Stimulated activated CD8-positive, alpha-beta memory T cell treated with anti-CD3 and anti-CD28 coated beads, Interleukin-2, amount 100 ng/mL, for 48 hours (primary cell): ENCODE measurements at places on chromosomes 4 and X.

DNA sequence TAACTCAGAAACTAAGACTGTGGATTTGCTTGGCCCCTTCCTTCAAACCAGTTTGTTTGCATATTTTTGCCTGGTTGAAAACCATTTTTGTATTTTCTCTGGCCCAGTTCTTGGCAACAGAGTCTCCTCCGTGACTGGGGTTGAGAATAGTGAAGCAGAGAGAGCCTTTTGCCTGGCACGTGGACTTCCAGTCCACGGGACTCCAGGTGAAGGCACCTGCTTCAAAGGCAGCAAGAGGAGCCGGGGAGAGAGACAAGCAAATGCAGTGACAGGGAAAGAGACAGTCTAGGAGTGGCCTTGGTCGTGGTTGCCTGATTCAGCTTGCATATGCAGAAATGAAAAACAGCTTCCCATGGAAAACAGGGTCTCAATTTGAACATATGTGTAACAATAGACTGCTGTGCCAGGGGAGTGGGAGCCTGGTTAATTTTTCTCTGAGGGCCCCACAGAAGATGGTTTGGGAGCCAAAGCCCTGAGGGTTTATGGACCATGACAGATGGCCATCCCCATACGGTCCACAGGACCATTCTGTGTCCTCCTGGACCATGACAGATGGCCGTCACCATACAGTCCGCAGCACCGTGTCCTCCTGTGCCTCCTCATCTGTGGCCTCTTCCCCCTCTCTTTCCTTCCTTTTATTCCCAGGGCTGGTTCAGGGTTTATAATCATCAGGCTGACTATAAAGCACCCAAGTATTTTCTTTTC is 272.2 kb upstream of the RASGEF1B start:
- DNase-seq, result no peak

DNA sequence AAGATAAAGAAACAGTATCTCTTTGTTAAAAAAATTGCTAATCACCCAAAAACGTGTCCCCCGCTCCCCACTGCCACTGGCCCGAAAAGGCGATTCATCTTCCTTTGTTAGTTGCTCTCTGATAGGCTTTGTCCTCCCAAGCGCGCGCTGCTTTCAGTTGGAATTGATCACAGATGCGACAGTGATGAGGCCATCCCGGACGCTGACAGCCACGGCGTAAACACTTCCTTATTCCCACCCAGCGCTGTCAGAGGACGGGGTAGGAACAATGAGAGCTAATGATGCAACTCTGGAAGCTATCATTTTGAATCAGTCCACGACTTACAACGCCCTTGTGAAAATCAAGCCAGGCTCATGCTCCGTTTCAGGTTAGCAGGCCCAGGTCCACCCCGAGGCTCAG is 21.4 kb downstream of the SOD3 start:
- DNase-seq, result no peak

- no peak for DNase-seq
Measured at GRCh38 chr4:66554826-66555225, 884.5 kb upstream of the EPHA5 start.

DNA sequence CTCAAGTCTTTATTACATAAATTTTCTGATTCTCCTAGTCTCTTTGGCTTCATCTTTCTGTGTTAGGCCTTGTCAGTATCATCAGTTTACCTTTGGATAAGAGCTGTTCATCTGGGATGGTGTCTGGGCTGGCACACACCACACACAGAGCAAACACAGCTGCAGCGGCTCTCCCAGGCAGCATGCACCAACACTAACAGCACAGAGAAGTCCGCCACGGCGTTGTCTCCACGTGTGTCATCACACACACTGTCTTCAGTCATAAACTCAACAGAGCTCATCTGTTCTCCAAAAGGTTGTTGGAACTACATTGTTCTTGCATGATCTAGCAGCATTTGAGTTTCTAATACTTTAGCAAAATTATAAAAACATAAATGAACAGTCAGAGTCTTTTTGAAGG is 851.9 kb upstream of the FRG1 start:
- no peak for DNase-seq

DNA sequence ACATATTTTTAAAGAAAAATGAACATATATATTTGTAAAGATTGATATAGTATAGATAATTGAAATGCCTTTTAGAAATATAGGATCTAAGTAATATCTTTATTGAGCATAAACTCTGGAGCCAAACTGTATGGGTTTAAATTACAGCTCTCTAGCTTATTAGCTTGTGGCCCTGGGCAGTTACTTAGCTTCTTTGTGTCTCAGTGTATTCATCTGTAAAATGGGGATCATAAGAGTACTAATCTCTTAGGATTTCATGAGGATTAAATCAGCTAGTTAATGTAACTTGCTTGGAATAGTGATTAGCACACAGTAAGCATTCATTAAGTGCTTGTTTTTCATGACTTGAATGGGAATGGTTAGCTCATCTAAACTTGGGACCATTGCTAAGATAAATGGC is 32.8 kb downstream of the TRAPPC11 start:
- DNase-seq, result no peak

DNA sequence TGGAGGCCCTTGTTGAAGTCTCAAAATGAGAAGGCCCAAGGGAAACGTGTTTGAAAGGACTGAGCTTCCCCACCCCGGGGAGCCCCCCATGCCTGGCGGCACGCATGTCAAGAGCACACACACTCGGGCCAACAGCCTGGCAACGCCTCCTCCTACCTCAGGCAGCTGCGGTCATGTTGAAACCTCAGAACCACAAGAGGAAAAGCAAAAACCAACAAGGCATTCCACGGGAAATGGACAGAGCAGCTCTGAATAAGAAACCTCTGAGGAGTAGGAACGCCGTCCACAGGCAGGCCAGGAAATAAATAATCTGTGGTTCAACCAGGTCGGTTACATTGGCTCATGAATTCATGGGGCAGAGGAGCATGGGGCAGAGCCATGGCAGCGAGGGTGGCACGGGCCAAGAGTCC is 95.7 kb upstream of the AFAP1 start:
- DNase-seq, result peak; percentile 8

GRCh38 chr4:158823461-158823873 is 54.6 kb downstream of the FNIP2 start:
- no peak for DNase-seq

- no peak for DNase-seq
Measured at GRCh38 chr4:130648570-130648969, 1552.6 kb downstream of the C4orf33 start.

DNA sequence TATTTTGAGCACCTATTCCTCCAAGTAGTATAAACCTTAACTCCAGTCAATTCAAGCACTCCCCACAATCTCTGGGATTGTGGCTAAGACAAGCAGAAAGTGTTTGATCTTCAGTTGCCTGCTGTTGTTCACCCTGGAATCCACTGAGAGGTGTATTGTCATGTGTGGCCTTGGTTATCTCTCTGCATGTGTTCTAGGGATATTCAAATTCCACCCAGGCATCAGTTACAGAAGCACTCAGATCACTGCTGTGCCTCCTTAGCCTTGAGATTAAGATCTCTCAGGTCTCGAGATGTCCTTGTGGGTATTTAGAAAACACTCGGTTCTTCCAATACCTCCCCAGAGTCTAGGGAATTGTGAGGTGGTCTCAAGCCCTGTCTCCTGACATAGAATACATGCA is 213.3 kb downstream of the SMARCA1 start:
- DNase-seq, result no peak

- no peak for DNase-seq
Measured at GRCh38 chrX:45765767-45766166, 565.1 kb upstream of the DIPK2B start.

DNA sequence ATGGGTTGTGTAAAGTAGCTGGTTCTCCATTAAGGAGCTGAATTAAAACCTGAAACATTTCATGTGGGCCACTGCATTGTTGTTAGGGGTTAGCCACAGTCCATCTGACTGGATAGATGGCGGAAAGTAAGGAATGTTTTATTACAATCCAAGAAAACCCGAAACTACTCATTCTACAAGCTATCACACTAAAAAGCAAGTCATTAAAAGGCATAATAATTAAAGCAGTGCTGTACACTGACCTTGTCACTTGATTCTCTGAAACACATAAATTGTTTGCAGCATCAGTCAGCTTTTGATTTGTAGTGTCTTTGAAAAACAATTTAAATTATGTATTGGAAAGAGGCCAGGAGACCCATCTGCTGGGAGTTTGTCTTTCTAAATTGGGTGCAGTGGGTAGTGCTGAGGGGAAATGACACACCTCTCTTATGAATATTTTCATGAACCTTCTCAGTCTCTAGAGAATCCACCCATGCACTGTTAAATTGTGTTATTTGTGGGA is 75.7 kb upstream of the ANK2 start:
- no peak for DNase-seq

DNA sequence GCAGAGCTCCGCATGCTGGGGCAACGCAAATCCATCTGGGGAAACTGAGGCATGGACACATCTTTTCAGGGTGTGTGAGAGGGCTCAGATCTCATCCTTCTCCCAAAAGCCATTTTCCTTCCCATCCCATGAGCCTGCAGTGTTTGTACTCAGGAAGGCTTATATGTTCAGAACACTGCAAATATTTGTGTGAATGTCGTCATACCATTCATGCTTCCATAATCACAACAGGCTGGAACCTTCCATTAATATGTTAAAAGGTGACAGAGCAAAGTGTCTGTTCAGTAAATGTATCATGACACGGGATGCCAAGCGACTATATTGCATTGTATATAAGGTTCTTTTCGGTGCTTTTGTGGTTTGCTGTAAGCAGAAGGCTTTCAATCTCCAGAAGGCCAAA is 8.5 kb downstream of the TRIML1 start:
- DNase-seq, result no peak
